ENCODE measurements at places on chromosomes 2 and 18.
A peak's percentile ranks its signal among the peaks of the same experiment; 100 is the strongest.

GRCh38 chr18:9919564-9920232, 5.9 kb downstream of the VAPA start:
- no peak for DNase-seq

GRCh38 chr2:156892467-156893281, 364.8 kb upstream of the GALNT5 start:
- DNase-seq: no peak

GRCh38 chr18:13565228-13565627, 161.1 kb downstream of the FAM210A start:
- peak; percentile 64 for DNase-seq

DNA sequence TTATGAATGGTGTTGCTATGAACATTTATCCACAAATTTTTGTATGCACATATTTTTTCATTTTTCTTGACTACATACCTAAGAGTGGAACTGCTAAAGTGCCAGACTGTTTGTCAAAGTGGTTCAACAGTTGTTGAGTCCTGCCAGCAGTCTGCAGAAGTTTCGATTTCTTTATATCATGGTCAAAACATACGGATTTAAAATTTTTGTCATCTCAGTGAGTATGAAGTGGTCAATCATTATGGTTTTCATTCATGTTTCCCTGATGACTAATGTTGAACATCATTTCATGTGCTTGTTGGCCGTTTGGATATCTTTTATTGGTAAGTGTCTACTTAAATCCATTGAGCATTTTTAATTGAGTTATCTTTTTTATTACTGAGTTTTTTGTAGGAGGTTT, 39.2 kb downstream of the CCDC138 start:
- no peak for DNase-seq

DNA sequence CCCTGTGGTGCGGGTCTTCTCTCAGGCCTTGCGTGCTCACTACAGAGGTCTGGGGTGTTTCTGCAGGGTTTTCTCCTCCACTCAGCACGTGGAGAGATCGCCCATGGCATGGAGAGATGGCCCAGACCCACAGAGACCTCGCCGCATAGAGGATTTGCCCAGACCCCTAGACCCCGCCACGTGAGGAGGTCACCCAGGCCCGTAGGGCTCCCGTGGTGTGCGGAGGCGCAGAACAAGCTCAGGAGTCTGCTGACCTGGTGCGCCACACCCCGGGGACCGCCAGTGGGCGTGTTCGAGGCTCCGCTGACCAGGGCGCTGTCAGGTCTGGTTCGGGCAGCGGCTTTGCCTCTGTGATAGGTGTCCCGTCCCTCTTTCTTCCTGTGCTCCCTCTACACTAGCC, 64.5 kb downstream of the ADI1 start:
- DNase-seq: no peak

- no peak for DNase-seq
These were observed 175.7 kb upstream of the RND3 start for GRCh38 chr2:150663143-150663542.

GRCh38 chr2:128284037-128284441, 34.6 kb downstream of the HS6ST1 start:
- DNase-seq: no peak

DNA sequence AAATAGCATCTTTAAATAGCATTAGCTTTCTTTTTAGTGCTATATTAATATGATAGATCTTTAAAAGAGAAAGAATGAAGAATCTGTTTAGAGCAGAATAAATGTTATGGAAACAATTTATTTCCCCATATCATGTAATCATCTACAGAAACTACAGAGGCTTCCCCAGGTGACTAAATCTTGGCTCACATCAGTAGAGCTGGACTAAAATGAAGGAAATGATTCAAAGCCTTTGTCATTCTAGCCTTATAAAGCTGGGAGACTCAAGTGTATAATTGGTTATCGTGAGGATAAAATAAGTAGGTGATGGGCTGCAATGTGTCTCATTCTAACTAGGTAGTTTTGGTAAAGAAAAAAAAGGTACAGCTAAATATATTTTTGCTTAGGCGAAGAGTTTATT, 83.2 kb upstream of the UNC80 start:
- DNase-seq: no peak

GRCh38 chr2:74048843-74049519, 64.3 kb downstream of the TET3 start:
- no peak for DNase-seq

- no peak for DNase-seq
These were observed 67.7 kb downstream of the FAM210A start for GRCh38 chr18:13658436-13659204.

- no peak for DNase-seq
These were observed 148.8 kb upstream of the ZNF236 start for GRCh38 chr18:76673281-76674185.

GRCh38 chr2:40271094-40271493, 180.8 kb downstream of the SLC8A1 start:
- DNase-seq: no peak

GRCh38 chr2:238774071-238774470, 73.8 kb upstream of the TWIST2 start:
- DNase-seq: no peak

- peak; percentile 94 for DNase-seq
These were observed 73.6 kb downstream of the LPIN2 start for GRCh38 chr18:2939317-2939716.

GRCh38 chr2:199973703-199974102, 18.3 kb downstream of the MAIP1 start:
- DNase-seq: no peak

GRCh38 chr2:174449033-174449432, 37.8 kb downstream of the GPR155 start:
- no peak for DNase-seq

DNA sequence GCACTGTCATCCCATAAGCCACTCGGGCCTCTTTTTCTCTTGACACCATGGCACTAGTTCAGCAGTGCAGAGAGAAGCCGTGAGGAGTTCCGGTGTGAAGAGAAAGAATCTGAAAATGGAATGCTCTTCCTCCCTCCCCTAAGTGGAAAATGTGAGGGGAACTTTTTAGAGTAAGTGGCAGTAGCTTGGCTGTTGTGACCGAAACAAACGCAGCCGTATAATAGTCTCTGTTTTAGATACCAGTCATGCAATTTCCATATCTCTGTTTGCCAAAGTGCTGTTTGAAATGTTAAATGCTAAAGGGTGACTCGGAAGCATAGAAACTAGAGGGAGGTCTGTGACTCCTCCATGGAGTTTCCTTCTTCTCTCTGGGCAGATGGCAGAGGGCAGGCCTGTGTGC, 122.9 kb downstream of the MTCL1 start:
- no peak for DNase-seq

DNA sequence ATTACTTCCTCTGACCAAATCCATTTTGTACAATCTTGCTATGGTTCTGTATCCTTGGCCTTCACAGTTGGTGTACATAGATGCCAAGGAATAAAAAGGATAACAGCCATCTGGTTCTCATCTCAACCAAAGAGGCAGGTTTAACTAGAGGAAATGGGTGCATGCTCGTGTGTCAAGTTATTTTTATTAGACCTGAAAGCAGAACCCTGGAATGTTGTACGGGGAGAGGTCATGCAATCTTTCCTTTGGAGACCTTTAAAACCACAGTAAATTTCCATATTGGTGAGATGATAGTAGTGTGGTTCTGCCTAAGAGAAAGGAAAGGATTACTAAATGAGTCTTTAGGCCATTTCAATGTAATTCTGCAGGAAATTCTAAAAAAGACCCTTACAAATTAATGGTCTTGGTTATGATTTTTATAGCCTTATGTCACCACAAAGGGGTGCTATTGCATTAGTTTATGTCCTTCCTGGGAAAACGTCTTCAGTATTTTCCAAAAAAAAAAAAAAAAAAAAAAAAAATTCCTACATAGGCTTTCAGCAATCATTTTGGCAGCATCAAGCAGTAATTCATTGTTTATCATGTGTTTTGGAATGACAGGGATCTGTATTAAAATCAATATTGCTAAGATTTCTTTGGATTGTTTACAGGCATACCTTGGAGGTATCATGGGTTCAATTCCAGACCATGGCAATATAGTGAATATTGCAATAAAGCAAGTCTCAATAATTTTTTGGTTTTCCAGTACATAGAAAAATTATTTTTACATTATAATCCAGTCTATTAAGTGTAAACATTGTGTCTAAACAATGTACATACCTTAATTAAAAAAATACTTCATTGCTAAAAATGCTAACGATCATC, 270.8 kb downstream of the NYAP2 start:
- no peak for DNase-seq

DNA sequence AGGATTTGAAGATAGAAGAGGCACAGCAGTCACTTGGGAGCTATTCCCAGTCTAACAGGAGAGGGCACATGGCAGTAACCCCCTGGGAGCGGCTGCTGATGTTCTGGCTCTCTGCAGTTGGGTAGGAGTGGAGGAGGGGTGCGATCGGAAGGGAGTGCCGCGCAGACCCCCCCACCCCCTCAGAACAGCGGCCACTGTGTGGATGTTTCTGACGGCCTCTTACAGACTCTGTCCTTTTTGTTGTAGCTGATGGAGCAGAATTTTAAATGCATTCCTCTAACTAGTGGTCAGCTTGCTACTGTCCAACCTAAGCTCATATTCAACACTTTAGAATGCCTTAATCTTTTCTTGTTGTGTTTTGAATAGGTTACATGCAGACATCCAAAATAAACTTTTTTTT, 127.9 kb downstream of the AGAP1 start:
- no peak for DNase-seq

DNA sequence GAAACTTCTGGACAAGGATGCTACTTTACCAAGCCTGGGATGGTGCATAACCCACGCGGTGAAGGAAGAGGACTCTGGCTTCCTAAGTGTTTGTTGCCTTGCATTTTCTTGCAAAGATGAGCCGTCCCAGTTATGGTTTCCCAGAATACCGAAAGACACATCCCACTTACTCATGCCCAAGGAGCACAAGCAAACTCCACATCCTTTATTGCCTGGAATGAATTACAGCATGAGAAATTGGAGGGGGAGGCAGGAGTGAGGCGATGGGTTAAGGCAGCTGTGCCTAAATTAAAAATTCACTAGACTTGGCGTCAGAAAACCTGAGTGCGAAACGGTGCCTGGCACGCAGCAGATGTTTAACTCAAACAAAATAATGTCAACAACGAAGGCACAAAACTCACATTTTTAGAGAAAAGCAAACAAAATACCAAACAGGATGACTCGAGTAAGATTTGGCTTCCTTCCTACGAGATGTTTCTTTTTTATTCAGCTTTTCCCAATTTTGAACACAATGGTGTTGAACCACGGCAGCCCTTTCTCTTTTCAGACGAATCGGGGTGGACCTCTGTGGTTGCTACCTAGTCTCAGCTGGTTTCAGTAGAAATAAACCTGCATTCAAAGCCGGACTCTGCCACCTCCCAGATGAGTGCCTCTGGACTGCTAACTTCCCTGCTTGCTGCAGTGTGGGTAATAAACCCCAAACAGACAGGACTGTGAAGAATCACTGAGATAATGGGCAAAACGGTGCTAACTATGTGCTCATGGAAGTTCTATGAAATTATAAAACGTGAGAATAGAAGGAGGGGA, 100.3 kb upstream of the NCK2 start:
- DNase-seq: peak; percentile 70

DNA sequence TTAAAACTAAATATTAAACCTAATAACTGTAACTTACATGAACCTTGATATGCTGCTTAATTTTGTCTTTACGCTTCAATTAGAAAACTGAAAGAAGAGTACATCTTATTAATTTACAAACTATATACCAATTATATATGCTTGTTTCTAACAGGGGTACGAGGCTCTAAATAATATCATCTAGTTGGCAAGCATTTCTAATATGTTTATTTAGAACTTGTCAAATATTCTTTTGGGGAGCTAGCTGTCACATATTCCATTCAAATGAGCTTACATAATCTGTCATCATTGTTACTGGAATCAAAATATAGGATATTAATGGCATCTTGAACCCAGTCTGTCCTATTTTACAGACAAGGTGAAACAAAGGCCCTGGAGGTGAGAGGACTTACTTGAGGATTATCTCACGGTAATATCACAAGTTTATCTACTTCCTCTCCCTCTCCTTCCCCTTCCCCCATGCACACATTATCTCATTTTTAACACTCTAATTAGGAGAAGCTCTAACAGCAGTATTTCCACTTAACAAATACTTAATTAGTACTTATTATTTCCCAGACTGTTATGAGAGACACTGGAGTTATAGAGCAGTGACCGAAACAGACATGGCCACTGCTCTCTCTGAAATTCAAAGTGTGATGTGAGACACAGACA, 3.5 kb downstream of the PRKD3 start:
- DNase-seq: no peak

- DNase-seq: no peak
These were observed 381.6 kb upstream of the TRIB2 start for GRCh38 chr2:12335131-12335530.

DNA sequence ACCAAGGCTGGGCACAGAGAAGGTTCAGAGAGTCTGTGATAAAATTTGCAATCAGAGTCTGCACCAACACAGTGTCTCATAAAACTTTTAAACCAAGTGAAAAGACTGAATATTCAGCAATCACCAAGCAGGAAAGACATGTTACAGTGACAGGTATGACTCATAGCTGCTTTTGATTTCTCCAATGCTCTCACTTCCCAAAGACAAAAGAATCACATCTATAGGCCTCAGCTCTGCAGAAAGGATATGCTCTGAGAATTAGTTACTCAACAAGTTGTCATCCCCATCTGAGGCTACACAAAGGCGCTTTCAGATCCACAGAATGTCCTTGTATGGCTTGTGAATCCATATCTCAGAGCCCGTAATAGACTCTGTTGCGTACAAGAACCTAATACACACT, 92.5 kb downstream of the KCNF1 start:
- no peak for DNase-seq

GRCh38 chr2:189530965-189531637, 49.5 kb downstream of the SLC40A1 start:
- no peak for DNase-seq

GRCh38 chr2:85170938-85171475, 37.8 kb downstream of the TCF7L1 start:
- no peak for DNase-seq

DNA sequence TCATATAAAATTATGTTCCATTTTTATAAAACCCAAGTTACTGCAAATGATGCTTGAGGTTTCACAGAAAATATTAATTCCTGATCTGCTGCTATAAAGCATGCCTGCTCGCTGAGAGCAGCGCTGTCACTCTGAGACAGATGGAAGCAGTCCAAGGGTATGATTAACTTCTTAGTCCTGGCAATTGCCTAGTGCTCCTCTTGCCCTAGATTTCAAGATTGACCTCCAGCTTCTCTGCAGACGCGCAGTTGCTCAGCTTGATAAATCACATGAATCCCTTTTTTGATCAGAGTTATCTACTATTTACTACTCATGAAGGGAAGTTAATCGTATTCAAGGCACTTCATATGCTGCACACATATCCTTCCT, 154.6 kb upstream of the REV1 start:
- no peak for DNase-seq

DNA sequence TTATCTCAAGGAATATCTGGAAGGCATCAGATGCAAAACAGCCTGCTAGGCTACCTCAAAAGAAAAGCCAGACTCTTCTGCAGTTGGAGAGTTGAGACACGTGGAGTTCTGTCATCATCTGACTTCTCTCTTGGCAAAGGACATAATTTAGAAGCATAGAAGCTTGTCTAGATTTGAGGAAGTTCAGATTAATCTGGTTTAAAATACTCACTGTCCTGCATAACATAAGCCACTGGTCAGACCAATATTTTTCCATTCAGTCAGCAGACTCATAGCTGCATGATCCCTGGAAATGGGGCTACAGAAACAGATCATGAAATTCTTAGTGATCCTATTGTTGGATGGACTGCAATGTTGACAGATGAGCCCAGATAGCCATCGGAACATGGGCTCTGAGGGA, 349.0 kb downstream of the TXNL1 start:
- DNase-seq: no peak

GRCh38 chr2:107384422-107384821, 442.3 kb upstream of the RGPD4 start:
- DNase-seq: no peak

- DNase-seq: no peak
These were observed 30.4 kb downstream of the ANKRD44 start for GRCh38 chr2:197280015-197280702.

Measured in left lobe of liver (tissue), 2 donors.